Skin of body (tissue), 3 donors: ENCODE measurements at places on chromosomes 4 and X. TPM values are rescaled to one million over a fixed set of nuclear protein-coding genes. Genes with fewer than 3 reads are reported as not detected.

- no peak for DNase-seq
Observed at GRCh38 chrX:139121616-139122286, 408.8 kb upstream of the F9 start.

DNA sequence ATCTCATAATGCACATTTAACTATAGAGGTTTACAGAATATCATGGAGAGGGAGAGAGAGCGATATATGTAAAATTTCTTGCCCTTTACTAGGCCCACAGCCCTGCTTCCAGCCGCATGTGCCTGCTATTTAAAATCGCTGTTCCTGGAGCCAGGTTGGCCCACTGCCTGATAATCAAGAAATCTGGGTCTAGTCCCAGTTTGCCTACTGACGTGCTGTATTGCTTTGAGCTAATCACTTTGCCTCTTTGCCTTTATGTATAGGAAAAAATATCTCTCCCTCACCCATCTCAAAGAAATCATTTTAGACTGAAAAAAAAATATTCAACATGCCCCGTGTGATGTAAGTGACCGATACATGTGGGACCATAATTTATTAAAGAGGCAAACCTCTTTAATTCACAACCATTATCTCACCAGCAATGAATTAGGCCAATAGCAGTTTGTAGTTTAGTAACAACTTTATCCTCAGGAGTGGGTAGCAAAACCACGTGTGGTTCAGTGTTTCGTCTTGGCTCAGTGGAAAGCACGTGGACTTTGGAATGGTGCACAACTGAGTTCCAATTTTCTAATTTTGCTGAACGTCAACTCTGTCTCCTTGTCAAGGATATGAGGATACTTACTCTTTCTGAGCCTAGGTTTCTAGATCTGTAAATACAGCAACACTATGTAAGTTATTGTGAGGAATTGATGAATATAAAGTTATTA is 62.6 kb downstream of the GRXCR1 start:
- DNase-seq = no peak

GRCh38 chrX:22526339-22526738 is 253.6 kb downstream of the CBLL2 start:
- no peak for DNase-seq

- DNase-seq = no peak
Observed at GRCh38 chrX:16511796-16512776, 137.9 kb upstream of the S100G start.

DNA sequence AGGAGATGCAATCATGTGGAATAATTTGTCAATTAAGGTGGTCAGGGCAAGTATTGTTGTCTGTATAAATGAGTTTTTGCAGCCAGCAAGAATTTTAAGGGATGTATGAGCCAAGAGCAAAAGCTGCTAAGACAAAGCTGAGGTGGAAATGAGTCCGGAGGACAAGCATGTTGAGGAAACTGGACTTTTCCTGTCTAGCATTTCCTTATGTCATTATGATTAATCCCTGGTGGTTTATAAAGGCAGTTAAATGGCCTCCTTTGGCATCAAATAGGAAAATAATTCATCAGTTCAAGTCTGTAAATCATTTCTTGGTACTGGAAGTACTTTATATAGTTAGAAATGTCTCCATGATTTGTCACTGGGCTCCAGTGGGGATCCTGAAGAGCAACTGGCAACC is 61.6 kb upstream of the TEX13A start:
- no peak for DNase-seq

The CDK16 gene
- 38.7 TPM for total RNA-seq

- no peak for DNase-seq
Observed at GRCh38 chrX:139647597-139647996, 60.4 kb downstream of the MCF2 start.

- no peak for DNase-seq
Observed at GRCh38 chr4:151694961-151695720, 65.7 kb downstream of the GATB start.

DNA sequence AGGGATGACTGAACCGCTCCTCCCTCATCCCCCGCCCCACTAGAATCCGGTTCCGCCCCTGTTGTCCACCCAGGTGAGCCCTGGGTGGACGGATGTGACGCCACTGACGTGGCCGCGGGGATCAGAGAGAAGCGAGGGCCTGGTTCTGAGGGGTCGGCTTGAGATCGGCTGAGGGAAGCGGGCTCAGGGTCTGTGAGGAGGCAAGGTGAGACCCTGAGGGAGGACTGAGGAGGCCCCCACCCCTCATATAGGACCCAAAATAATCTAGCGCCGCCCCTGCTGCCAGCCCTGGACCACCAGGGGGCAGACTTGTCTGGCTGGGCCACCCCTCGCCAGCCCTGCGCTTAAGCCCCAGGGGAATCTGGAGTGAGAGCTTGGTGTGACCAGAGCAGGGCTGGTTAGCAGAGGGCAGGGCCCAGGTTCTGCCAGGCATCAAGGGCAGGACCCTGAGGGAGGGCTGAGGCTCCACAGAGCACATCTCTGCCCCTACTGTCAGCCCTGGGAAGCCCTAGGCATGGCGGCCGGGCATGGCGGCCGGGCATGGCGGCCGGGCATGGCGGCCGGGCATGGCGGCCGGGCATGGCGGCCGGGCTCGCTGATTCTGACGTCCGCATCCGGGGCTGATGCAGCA is at the start of gene MAGEA8:
Gene MAGEA8, plus strand, starts transcription at position 103 of the 631 bp plus-strand sequence. CDS start 3,090 bp downstream, outside the sequence.
- DNase-seq = no peak

The MAGED4B gene
- 8.6 TPM for total RNA-seq

- DNase-seq = no peak
Observed at GRCh38 chr4:105828074-105828473, 67.2 kb upstream of the NPNT start.

DNA sequence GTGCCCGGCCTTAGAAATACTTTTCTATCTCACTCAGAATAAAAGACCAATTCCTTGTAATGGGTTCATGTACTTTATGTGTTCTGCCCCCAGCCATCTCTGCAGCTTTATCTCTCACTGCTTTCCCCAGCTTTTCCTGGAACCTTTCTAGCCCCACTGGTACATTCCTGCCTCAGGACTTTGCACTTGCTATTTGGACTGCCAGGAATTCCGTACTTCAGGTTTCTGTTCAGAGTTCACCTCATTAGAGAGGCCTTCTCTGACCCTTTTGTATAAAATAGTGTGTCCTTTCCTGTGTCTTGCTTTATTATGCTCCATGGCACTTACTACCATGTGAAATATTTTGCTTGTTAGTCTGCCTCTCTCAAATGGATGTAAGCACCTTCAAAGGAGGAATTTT is 112.5 kb downstream of the PDLIM5 start:
- DNase-seq = no peak

GRCh38 chrX:46381630-46382029 is 163.6 kb downstream of the ZNF674 start:
- DNase-seq = no peak

The L1CAM gene
- total RNA-seq = 3.6 TPM

The FHIP1A gene
- total RNA-seq = 30.6 TPM

- no peak for DNase-seq
Observed at GRCh38 chr4:10526429-10527222, 69.4 kb upstream of the ZNF518B start.

The IDUA gene
- total RNA-seq = 6.9 TPM

DNA sequence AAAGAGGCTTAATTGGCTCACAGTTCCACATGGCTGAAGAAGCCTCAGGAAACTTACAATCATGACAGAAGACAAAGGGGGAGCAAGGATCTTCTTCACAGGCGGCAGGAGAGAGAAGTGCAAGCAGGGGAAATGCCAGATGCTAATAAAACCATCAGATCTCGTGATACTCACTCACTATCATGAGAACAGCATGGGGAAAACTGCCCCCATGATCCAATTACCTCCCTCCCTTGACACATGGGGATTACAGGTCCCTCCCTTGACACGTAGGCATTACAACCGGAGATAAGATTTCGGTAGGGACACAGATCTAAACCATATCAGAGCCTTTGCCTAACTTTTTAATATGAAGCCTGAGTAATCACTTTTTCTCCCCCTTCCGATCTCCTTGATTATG is 43.7 kb upstream of the MAPK10 start:
- DNase-seq = no peak

DNA sequence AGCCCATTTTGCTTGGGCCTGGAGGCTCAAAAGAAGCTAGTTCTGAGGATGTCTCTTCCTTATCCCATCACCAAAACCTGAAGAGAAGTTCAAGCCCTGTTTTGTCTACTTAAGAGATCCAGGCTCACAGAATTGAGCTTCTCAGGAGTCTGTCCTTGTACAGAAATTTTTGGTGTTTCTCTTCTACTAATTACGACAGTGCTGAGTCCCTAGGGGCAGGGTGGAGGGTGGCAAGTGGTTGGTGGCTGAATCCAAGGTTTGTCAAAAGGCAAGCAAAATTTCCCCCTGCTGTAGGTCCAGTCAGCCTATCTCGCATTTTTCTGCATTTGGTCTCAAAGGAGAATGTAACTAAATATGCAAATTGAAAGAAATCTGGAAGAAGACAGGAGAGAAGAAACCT is 377.9 kb downstream of the SMARCA1 start:
- DNase-seq = no peak

The RBMXL3 gene
- total RNA-seq = not detected

DNA sequence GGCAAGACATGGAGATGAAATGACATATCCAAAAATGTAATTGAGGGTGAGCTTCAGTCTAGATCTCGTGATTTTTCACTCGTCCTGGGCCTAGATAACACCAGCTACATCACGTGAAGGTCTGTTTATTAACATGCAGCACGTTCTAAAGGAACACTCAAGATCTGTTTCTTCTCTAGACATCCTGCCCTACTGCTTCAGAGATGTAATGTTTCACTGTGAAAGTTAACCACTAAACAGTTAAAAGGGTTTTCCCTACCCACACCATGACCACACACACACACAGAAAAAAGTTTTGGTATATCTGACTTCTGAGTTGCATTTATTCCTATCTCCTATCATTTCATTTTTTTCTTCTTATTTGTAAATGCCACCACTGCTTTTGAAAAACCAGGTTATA is 52.3 kb upstream of the SMIM31 start:
- DNase-seq = no peak

The SATL1 gene
- total RNA-seq = 0.20 TPM

The SHROOM2 gene
- total RNA-seq = 3.1 TPM

The GABRQ gene
- 0.79 TPM for total RNA-seq

- no peak for DNase-seq
Observed at GRCh38 chr4:99084595-99084994, 4.0 kb downstream of the ADH5 start.

DNA sequence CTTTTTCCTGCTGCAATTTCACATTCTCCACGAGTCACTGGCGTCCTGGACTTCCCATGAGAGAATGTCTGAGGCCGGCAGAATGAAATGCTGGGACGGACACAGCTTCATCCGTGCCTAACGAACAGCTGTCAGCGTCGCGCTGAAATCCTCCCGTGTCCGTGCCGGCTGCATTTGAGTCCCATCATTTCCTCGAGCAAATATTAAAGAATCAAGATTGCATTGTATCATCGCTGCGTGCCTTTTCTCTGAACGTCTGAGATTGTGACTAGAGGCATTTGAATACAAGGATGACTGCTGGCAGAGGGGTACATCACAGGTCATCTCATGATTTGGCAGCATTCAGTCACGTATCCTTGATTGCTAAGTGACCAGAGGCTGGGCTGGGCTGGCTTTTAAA is 279.9 kb downstream of the ASMT start:
- DNase-seq = no peak

- DNase-seq = no peak
Observed at GRCh38 chr4:41427931-41428600, 109.9 kb upstream of the LIMCH1 start.

- DNase-seq = no peak
Observed at GRCh38 chrX:149512225-149512885, 7.2 kb upstream of the IDS start.

DNA sequence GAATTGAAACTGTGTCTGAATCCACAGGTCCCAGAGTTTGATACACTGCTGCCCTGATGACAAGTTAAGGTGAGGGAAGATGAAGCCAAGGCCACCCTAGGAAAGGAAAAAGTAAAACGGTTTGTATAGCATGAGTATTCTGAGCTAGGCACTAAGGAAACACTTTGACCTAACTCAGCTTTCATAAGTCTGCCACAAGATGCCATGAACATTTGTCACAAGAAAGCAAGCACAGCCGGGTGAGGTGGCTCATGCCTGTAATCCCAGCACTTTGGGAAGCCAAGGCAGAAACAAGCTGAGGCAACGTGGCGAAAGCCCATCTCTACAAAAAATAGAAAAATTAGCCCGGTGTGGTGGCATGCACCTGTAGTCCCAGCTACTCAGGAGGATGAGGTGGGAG is 34.2 kb downstream of the ELOVL6 start:
- no peak for DNase-seq

DNA sequence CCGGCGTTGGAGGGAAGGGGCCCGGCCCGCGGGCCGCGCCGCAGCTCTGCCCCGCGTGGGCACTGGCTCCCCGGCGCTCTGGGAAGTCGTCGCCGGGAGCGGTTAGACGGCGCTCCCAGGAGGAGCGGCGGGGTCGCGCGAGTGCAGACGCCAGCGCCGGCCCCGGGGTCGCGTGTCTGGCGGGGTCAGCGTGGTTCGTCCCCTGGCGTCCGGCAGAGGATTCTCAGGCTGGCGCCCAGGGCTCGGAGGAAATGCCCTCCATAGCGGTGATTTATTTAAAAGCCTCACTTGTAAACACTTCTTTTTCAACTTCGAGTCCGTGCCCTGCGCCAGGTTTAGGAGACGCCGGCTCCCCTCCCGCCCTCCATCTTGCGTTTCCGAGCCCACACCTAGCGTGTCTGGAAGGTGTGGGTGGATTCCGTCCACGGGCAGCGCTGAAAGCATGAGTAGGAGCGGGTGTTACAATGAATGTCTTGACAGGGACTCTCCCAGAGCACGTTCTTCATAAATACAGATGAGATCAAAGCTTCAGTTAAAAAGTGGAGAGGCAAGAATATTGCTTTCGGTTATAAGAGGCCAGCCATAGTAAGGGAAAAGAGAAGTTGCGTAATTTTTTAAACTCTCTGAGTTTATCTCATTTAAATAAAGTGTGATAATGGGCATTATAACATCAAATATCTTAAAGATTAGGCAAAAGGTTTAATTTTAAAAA is 692 bp downstream of the FAM241A start:
- no peak for DNase-seq

- no peak for DNase-seq
Observed at GRCh38 chr4:152468408-152468807, 67.5 kb downstream of the FBXW7 start.

- DNase-seq = no peak
Observed at GRCh38 chrX:133661962-133662839, 246.9 kb upstream of the GPC4 start.

GRCh38 chr4:74317616-74318246 is 9.5 kb downstream of the EPGN start:
- peak; percentile 2 for DNase-seq

DNA sequence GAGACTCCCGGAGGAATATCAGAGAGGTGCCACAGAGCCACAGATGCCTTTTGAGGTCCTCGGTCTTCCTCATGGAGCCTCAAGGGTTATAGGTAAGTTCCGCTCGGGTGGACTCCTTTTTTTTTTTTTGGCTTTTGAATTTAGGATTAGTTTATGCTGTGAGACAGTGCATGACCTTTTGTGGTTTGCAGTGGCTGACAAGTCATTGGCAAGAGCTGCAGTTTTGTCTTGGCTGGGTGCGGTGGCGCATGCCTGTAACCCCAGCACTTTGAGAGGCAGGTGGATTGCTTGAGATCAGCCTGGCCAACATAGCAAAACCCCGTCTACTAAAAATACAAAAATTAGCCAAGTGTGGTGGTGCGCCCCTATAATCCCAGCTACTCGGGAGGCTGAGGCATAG is 4.5 kb upstream of the GRSF1 start:
- no peak for DNase-seq
